Inflammatory macrophage (primary cell): ENCODE measurements at places on chromosomes 7 and 10.

- DNase-seq: no peak
Observed at GRCh38 chr10:7649673-7650300, 17.0 kb downstream of the ITIH5 start.

DNA sequence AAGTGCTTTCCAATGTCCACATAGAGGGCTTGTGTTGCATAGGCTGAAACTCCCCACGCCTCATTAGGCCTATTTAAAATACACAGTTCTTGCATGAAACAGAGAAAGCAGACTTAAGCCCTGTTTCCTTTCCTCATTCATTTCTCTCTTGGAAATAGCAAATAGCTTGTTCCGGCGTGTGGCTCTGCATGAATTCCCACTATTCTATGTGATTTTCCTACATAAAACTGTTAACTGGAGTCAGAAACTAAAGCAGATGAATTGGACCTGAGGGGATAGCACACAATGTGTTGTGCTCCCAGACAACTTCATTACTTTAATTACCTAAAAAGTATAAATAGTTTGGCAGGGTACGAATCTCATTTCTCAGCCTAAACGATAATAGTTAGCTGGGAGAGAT is 981.5 kb downstream of the SORCS1 start:
- no peak for DNase-seq

DNA sequence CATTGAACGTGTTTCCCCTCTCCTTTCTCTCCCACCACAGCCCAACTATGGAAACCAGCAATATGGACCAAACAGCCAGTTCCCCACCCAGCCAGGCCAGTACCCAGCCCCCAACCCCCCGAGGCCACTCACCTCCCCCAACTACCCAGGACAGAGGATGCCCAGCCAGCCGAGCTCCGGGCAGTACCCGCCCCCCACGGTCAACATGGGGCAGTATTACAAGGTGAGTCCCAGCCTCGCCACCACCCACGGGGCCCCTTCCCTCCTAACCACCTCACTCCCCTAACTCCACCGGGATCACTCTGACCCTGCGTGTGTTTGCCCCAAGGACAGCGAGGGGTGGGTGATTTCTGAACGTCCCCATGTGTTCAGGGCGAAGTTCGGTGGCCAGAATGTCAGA is 50.8 kb upstream of the PPIF start:
- DNase-seq: no peak

- DNase-seq: peak; percentile 62
Observed at GRCh38 chr7:112453505-112454171, 3.4 kb downstream of the IFRD1 start.

DNA sequence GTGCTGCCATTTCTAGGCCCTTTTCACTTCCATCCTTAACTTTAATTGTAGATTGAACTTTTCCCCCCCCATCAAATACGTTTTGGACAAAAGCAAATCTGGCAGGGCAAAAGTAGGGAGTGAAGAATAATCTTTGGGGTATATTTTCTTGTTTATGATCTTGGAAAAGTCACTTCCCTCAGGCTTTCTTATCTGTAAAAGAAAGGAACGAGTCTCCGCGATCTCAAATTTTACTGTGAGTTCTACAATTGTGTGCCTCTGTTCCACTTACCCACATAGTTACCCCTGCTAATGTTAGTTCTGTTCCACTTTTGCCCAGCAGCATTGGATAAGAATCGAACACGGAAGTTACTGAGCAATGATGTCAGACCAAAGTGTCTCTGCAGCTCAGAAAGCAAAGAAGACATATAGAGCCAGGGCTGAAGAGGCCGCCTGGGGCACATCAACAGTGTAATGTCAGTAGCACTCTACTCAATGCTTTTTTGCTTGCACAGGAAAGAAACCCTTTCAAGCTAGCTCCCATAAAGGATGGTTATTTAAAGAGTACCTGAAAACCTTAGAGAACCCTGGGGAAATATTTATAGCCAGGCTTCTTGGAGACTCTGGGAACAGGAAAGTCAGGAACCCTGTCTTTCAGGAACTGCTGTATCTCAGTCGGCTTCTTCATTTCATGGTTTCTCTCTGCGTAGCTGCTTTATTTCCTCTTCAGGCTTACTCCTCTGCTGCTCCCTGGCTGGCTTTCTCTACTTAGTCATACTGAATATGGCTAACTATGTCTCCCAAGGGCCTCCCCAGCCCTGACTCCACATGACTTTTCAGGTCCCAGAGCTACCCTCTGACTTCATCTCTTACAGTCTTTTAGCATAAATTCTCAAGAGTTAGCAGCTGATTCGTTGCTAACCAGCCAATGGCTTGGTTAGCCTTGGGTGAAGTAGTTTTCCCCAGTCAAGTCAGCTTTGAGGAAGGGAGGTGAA is 123.7 kb upstream of the FAM3C start:
- peak; percentile 87 for DNase-seq

- DNase-seq: no peak
Observed at GRCh38 chr7:32937344-32938174, 19.7 kb upstream of the FKBP9 start.

DNA sequence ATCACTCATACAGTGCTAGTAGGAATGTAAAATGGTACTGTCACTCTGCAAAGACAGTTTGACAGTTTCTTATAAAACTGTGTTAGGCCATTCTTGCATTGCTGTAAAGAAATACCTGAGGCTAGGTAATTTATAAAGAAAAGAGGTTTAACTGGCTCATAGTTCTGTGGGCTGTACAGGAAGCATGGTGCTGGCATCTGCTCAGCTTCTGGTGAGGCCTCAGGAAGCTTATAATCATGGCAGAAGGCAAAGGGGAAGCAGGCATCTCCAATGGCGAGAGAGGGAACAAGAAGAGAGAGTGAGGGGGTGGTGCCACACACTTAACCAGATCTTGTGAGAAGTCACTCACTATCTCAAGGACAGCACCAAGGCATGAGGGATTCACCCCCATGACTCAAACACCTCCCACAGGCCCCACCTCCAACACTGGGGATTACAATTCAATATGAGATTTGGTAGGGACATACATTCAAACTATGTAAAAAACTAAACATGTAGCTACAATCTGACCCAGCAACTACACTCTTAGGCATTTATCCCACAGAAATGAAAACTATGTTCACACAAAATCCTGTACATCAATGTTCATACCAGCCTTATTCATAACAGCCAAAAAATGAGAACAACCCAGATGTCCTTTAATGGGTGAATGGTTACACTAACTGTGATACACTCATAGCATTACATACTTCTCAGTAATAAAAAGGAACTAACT is 5.0 kb downstream of the ALDH18A1 start:
- DNase-seq: peak; percentile 14

DNA sequence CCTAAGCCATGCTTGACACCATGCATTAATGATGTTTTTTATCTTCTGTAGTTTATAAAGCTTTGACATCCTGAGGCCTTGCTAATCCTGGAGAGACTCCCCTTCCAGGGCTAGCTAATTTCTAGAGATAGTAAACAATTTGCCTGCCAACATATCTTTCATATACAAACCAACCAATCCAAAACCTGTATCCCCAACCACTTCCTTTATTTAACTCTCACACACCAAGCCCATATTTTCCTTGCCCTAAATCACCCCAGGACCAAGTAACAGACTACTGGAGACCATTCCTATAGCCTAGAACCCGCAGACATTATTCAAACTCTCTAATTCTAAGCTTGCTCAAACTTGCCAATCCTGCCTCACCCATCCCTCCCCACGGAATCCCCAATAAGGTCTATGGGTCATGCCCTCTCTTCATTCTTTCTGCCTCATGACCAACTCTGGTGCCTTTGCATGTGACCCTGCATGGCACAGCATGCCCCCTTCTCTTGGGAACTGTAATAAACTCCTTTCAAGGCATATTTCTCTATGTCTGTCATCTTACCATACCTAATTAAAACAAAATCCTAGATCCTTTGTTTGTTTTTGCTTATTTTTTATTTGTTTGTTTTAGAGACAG is 116.6 kb upstream of the CACUL1 start:
- DNase-seq: no peak

- no peak for DNase-seq
Observed at GRCh38 chr7:130234078-130234477, 26.4 kb downstream of the SSMEM1 start.

DNA sequence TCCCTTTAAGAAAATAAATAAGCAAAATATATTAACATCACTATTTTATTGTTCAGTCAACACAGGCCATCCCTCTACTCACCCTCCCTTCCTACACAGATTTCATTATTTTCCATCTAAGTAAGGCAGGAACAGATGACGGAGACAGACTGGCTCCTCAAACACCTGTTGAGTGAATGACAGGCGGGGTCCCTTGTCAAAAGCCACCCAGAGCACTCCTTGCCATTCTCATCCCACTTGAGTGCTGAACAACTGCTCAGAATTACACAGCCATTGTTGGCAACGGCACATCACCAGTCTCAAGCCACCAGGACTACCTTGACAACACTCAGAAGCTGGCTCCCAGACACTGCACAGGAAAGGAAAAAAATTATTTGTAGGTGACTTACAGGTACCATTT is 3.3 kb downstream of the GRB10 start:
- DNase-seq: no peak

- peak; percentile 95 for DNase-seq
Observed at GRCh38 chr10:128054163-128054970, 71.9 kb downstream of the MKI67 start.

DNA sequence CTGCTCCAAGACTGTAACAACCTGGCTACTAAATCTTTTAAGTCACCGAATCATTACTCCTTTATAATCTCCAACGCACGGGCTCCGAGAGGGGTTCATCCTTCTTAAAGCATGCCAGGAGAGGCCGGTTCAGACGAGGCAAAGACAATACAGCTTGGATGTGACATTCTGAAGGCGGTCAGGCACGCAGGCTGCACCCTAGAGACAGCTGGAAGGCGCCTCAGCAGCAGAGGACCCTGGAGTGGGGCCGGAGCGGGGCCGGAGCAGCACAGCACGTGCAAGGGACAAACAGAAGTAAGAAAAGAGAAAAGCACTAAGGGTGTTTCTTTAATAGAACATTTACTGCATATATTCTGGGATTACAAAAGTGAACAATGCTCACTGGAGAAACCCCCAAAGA is 97.8 kb upstream of the PPP2R2D start:
- no peak for DNase-seq
